Activated naive CD4-positive, alpha-beta T cell (primary cell): ENCODE measurements at places on chromosomes 16 and 17.
A peak's percentile ranks its signal among the peaks of the same experiment; 100 is the strongest.

DNA sequence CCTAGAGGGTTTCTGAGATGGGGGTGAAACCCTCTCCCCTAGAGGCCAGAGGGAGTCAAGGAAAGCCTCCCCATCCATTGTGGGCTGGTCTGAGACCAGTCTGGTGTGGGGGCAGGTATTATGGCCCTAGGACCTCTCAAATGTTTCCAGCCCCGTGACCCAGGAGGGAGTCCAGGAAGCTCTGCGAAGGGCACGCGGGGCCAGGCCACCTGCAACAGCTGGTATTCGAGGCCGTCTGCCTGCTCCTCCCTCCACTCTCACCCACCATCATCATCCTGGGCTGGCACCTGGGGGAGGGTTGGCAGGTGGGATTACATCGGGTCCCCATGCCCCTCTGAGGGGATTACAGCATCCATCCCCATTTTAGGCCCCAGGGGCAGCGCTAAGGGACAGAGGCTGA is 38.1 kb upstream of the DLX4 start:
- DNase-seq: no peak

- no peak for DNase-seq
Measured at GRCh38 chr16:68074850-68075555, 10.2 kb upstream of the NFATC3 start.

- DNase-seq: peak; percentile 14
Measured at GRCh38 chr16:17578981-17579874, 108.5 kb upstream of the XYLT1 start.

GRCh38 chr16:83849421-83849820 is 41.6 kb downstream of the HSBP1 start:
- no peak for DNase-seq

DNA sequence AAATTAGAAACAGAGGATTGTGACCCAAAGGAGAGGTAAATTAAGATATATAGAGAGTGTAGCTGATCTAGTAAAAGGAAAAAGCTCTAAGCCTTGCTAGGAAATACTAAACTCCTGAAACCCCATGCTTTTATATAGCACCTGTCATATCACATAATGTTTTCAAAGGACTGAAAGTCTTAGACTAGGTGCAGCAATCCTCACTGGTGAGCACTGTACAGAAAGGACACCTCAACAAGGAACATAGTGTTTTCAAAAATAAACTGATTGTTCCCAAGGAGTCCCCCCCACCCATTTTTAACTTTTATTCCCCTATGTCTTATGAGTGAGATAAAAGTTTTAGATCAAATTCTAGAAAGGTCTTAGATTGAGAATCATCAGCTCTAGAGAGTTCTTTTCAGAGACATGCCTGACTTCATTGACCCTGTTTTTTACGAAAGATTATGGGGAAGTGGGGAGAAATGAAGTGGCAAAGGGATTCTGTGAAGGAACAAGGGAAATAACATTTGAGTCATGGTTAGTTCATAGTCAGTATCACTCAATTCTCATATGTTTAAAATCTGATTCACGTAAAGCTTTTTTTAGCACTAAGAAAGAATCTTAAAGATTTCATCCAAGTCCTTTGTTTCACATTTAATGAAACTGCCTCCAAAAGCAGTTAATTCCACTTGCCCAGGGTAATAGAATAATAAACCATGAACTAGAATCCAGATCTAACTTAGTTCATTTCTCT is 166.4 kb downstream of the CYB561 start:
- DNase-seq: no peak

DNA sequence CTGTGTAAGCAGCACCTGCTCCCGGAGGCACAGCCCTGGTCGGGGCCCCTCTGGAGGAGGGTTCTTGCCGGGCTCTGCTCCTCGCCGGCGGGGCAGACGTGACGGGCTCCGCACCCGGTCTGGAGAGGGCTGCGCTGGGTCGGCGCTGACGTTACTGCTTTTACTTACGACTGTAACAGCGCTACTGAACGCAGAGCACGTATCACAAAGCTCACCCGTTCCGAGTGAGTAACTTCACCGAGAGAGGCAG is 1.3 kb upstream of the RAB40C start:
- no peak for DNase-seq

GRCh38 chr17:8602679-8603078 is 27.8 kb downstream of the MYH10 start:
- DNase-seq: no peak
